ENCODE measurements at places on chromosomes 12 and 14.
A peak's percentile ranks its signal among the peaks of the same experiment; 100 is the strongest.

DNA sequence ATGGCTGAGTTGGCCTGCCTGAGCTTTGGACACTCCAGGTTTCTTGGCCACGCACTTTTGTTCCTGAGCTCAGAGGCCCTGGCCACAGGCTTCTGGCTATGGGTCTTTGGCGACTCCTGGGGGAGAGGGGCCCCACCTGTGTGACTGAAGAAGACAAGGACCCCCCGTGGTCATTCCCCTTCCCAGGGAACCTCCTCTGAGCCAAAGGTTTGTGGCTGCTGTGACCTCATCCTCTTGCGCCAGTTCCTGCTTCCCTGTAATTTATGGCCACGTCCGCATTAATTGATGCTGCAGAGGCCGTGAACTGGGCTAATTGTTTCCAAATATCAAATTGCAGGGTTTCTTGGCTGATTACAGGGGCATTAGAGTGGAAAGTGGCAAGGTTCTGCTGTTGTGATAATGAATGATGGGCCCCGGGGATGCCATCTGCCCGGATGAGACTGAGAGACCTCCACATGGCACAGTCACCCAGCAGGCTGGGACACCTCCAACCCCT, 27.6 kb upstream of the NOS1 start:
- no peak for DNase-seq

- no peak for DNase-seq
Observed at GRCh38 chr12:54590978-54591591, 2.6 kb upstream of the PPP1R1A start.

DNA sequence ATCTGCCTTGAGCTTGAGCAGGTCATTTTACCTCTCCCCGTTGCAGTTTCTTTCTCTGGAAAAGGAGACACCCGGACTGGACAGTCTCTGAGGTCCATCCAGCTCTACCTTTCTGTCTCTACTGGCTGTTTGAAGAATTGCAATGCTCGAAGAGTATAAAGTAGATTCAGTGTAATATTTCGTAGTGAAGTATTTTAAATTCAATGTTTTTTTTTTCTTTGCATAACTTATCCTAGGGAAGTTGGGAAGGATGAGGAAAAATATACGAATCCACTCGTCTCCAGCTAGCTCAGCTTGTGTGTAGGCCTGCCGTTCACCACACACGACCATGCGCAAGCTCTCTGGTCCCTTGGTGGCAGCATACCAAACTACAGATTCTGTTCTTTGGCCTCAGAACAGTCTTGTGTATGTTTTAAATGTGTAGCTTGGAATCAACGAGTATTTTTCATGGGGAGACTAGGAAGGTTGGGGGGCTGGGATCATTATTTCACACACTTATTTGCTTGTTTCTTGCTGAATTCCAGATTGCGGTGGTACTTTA, 307.9 kb downstream of the CACNA1C start:
- no peak for DNase-seq

GRCh38 chr12:48602192-48602989, 32.5 kb upstream of the LALBA start:
- DNase-seq: peak; percentile 1

- no peak for DNase-seq
Observed at GRCh38 chr14:86279405-86279804, 749.5 kb downstream of the FLRT2 start.

DNA sequence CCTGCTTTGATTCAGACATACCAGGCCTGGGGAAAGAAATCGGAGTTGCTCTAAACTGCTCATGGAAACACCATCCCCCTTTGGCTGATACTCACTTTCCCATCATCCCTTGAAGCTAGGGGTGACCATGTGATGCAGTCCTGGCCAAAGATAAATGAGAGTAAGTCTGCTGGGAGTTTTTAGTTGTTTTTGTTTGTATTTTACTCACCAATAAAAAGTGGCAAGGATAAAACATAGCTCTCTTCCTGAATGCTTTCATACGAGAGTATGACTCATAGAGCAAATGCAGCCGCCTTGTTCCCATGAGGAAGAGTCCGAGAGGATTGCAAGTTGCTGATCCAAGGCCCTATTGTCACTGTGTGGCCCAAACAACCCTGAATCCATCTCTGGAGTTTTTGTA, 126.4 kb upstream of the TMEM132C start:
- no peak for DNase-seq

GRCh38 chr12:103011974-103012763, 54.7 kb downstream of the ASCL1 start:
- no peak for DNase-seq

DNA sequence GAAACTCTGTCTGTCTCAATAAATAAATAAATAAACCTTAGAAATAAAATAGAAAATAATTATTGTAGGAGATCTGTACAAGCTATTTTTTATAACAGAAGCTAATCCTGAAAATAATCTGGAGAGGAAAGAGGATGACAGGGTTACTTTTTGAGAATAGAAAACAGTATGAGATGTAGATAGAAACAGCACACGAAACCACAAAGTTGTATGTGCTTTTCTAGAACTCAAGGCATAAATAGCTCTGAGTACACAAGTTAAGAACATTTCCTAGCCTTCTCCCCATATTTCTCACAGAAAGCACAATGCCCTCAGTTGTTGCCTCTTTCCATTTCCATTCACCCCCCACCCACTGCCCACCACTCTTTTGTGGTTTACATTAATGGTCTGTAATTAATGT, 35.7 kb downstream of the SLC38A4 start:
- no peak for DNase-seq

GRCh38 chr14:102471921-102472790, 37.4 kb downstream of the ANKRD9 start:
- no peak for DNase-seq

DNA sequence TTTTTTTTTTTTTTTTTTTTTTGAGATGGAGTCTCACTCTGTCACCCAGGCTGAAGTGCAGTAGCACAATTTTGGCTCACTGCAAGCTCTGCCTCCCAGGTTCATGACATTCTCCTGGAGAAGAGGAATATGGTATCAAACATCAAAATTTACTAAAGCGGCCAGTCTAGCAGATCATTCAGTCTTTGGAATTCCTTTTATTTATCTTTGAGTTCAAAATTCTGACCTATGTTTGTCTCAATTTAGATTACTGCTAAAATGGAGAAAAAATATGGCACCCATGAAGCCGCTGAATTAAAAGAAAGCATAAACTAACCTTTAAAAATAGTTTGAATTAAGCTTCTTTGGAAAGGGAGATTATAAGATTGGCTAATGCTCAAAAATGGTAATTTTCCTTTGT, 64.5 kb upstream of the EGLN3 start:
- DNase-seq: no peak

GRCh38 chr12:111405859-111406473, at the start of gene SH2B3:
Gene SH2B3 (plus strand): TSS chr12:111405923. CDS start chr12:111418146, 12,223 bp downstream.
- DNase-seq: no peak

DNA sequence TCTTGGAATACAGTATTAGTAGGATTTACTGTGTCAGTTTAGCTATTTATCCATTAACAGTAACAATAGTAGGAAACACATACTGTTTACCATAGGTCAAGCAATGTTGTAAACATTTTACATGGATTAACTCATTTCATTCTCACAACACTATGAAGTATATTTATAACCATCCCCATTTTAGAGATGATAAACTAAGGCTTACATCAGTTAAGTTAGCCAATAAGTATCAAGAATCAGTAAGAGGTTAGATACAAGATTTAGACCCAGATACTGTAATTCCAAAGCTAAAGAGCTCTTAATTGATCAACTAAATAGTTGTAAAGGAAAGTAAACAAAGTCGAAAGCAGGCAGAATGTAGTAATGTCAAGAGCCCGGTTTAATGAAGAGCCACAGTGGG, 1.1 kb downstream of the SYNJ2BP start:
- no peak for DNase-seq

GRCh38 chr12:52651726-52652261, at the start of gene KRT2:
Gene KRT2 (minus strand): TSS chr12:52652211. CDS start chr12:52652142, 69 bp downstream.
- no peak for DNase-seq

DNA sequence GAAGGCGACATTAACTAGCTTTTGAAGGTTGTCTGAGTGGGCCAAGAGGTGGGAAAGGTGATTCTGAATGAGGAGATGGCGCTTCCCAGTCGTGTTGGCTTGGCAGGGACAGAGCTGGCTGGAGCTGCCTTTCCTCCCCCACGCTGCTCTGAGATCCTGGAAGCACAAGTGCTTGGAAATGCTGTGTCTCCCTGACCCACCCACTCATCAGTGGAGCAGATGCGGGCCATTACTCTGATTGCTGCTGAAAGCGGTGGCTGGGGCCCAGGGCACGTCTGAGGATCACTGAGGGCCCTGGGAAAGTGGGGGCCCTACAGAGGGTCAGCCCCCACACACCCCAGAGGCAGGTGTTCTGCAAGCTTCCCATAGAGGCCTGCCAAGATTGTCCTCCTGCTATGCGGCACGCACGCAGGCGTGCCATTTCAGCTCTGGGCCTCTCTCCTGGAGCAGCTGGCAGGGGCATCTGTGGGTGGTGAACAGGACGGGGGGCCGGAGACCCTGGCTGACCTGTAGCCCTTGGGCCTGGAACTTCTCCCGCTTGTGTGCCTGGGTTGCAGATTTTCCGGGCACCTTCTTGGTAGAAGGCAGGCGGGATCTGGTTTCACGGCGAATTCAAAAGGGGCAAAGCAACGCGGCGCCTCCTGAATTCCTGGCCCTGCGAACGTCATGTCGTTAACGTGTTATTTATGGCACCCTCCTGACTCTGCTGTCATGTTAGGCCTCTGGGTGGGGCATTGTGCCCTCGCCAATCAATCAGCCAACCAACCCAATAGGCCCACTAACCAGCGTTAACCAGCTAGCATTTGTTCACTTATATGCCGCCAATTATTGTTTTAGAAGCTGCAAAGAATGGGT, 133.8 kb upstream of the TBX3 start:
- no peak for DNase-seq

DNA sequence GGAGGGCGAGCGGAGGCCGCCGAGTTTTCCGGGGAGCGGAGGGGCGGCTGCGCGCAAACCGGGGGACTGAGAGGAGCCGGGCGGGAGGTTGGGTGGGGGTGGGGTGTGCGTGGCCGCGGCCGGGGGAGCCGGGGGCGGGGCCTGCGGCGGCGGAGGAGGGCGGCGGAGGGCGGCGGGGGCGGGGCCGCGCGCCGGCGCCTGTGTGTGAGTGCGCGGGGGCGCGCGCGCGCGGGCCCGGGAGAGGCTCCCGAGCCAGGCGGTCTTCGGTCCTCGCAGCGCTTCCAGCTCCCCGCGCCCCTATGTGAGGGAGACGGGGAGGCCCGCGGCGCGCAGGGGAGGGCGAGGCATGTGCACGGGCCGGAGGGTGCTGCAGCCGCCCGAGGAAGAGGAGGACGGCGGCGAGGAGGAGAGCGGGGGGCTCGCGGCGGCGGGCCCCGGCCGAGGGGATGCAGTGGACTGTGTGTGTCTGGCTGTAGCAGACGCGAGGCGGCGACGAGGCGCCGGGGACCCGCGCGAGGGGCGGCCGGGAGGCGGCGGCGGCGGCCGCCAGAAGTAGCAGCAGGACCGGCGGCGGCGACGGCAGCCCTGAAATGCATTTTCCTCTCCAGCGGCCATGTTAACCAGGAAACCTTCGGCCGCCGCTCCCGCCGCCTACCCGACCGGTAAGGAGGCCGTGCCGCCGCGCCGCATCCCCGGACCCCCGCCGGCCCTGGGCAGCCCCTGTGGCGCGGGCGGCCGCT, at the start of gene DYRK2:
Gene DYRK2 (plus strand): TSS at position 225 of the 740 bp plus-strand sequence. CDS start 389 bp downstream, at position 614.
- DNase-seq: peak; percentile 44

- no peak for DNase-seq
Observed at GRCh38 chr14:101223561-101224162, 320.1 kb upstream of the RTL1 start.

DNA sequence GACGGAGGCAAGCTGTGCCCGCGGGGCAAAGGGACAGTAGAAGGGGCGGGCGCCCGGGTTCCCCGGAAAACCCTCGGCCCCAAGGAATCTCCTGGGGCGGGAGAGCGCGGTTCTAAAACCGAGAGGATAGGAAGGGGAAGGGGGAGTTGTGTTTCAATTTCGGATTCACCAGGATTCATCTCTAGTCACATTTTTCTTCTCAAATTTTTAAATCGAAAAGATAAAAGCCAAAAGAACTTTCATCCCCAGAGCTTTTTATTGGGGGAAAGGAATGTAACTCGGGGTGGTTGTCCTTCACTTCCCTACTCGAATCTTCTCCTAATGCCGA, 1.4 kb downstream of the BMP4 start:
- no peak for DNase-seq

- DNase-seq: no peak
Observed at GRCh38 chr12:12334367-12335040, 15.5 kb downstream of the MANSC1 start.

- no peak for DNase-seq
Observed at GRCh38 chr12:131855521-131856142, 27.4 kb downstream of the MMP17 start.

DNA sequence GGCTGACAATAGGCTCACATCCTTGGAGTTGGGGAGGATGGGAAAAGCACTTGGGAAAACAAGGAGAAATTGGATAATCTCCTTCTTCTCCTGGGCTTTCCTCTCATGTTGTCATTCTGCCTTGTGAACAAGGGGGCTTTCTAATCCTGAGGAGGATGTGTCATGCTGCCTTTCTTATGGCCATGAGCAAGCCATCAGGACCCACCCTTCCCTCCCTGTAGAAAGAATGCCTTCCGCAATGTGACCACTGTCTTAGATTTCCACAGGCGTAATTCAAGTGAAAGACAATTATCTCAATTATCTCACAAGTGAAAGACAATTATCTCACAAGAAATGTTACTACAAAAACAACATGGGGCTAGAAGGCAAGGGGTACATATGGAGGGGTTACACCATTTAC, 3.0 kb upstream of the OR6S1 start:
- DNase-seq: no peak

- DNase-seq: no peak
Observed at GRCh38 chr14:104676130-104676693, 13.2 kb upstream of the INF2 start.

GRCh38 chr14:50060871-50061663, 55.3 kb downstream of the VCPKMT start:
- DNase-seq: peak; percentile 78

- DNase-seq: no peak
Observed at GRCh38 chr12:60159761-60160160, 563.9 kb downstream of the SLC16A7 start.

GRCh38 chr12:109892165-109892715, 7.8 kb upstream of the TCHP start:
- no peak for DNase-seq
